Left kidney (tissue), 8 donors: ENCODE measurements at places on chromosomes 3 and 15. TPM values are rescaled to one million over a fixed set of nuclear protein-coding genes. Genes with fewer than 3 reads are reported as not detected.

GRCh38 chr3:40464339-40465110, 7.4 kb downstream of the RPL14 start:
- DNase-seq = no peak

DNA sequence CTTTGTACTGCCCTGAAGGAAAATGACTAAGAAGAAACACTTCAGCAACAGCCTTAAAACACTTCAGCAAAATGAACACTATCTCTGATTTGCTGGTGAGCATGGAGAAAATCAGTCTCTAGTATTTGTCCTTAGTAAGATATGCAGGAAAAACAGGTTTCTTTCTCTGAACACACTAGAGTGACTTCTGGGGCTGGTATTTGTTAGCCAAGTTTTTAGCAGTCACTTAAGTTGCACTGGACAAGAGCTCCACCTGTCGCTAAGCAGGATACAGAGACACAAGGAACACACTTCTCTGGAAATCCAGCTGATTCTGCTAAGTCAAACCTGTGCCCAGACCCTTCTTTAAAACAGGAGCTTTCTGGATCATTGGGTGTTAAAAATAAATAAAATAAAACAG, 65.3 kb downstream of the CHAC1 start:
- no peak for DNase-seq

DNA sequence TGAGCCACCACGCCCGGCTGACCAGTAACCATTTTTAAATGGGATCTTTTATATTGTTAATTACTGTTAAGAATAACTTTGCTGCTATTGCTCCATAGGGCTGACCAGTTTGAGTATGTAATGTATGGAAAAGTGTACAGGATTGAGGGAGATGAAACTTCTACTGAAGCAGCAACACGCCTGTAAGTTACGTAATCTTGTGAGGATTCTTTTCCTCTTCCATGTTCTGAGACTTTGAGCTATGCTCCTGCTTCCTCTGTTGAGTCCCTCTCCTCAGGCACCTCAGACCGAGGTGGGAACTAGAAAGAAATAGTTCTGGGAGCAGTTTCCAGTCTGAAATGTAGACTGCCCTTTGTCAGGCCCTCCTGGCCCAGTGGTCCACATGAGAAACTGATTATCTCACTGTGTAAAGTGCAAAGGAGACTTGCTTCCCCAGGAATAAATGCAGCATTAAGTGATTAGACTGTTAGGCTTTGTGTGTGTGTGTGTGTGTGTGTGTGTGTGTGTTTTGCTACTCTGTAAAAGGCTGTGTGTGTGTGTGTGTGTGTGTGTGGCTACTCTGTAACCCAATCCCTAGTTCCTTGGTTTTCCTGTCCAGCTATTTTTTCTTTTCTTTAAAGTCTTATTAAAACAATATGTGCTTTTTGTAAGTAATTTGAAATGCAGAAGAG, 5.2 kb downstream of the POLR2H start:
- no peak for DNase-seq

- no peak for DNase-seq
Observed at GRCh38 chr3:65178703-65179102, 490.9 kb upstream of the ADAMTS9 start.

NMB gene
- 4.2 TPM for polyA plus RNA-seq

CTXN2 gene
- 0.12 TPM for polyA plus RNA-seq
